CD8-positive, alpha-beta memory T cell (primary cell): ENCODE measurements at places on chromosomes 7 and 10.

DNA sequence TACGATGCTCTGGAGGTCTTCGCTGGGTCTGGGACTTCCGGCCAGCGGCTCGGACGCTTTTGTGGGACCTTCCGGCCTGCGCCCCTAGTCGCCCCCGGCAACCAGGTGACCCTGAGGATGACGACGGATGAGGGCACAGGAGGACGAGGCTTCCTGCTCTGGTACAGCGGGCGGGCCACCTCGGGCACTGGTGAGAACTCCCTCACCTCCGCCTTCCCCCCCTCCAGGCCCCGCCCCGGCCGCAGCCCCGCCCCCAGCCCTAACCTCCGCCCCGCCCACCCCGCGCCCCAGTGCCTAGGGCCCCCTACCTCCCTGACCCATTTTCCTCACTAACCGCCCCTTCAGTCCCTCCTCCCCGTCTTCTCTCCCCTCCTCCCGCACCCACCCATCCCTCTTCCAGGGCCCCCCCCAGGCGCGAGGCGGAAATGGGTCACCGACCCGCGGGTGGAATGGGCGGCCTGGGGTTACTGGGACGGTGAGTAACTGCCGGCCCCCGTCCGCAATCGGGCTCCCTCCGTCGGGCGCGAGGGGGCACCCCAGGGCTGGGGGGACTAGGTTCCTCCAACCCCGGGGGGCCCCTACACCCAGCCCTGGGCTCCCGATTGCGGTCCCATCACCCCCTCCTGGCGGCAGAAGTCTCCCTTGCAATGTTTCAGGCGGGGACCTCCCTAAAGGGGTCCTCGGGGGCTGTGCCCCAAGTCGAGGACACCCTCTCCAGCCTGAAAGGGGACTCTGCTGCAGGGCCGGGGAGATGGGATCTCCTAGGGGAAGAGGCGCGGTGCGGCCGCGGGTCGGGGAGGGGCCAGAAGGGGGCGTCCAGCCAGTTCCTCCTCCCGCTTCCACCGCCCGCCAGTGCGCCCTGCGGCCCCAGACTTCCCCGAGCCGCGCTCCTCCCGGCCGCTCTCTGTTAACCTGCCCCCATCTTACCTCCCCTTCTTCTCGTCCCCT is 2.1 kb downstream of the PCOLCE start:
- DNase-seq: peak; percentile 88

DNA sequence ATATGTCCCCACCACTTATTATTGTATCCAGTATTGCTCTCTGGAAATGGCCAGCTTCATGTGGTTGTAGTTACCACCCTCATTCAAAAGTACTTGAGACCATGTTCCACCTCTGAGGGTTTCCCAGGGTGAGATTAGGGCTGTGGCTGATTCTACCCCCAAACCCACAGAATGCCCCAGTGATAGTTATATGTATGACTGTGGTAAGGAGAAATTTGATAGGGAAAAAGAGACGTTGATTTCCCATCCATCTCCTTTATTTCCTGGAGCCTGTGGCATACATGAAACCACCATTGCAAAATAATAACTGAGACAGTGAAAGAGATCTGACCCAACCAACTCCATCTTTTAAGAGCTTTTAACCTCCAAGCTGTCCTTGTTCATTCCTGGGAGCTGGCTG is 25.2 kb downstream of the ARL5B start:
- DNase-seq: no peak

- DNase-seq: peak; percentile 48
Observed at GRCh38 chr10:60732807-60733516, 45.3 kb upstream of the CDK1 start.

DNA sequence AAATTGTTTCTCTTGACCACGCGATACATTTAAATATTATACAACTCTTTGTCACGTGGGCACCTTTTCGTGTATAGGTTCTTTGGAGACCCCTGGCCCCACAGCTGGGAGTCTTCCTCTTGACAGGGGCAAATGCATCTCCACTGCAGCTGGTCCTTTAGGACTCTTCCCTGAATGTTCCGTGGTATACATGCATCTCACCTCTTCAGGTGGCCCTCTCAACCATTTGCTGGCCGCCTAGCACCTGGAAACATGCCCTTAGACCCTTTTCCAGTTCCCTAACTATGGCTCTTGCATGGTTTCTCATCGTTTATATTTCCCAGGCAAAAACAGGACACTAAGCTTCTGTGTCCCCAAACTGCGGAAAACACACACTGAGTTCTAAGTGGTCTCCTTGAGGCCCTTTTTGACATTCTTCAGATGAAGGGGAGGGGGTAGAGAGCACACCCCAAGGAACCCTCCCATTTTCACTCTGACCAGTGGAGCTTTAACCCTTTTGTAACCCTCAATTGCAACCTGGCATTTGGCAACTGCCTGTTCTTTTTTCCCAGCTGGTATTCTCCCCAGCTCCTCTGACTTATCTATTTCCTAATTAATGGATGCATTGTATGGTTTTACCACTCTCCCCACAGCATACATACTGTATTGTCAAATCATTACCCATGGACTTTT is 20.6 kb downstream of the HNRNPA2B1 start:
- no peak for DNase-seq

DNA sequence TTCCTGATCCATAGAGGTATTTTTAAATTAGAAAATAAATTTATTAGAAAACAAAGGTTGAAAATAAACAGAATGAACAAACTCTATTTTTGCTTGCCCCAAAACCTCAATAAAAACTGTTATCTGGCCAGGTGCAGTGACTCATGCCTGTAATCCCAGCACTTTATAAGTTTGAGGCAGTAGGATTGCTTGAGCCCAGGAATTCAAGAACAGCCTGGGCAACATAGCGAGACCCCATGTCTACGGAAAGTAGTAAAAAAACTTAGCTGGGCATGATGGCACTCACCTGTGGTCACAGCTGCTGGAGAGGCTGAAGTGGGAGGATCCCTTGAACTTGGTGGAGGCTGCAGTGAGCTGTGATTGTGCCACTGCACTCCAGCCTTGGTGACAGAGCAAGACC is 10.3 kb downstream of the SLK start:
- no peak for DNase-seq

GRCh38 chr10:64277536-64277935 is 756.3 kb downstream of the REEP3 start:
- no peak for DNase-seq

- peak; percentile 41 for DNase-seq
Observed at GRCh38 chr10:86536294-86536861, 14.8 kb upstream of the WAPL start.

DNA sequence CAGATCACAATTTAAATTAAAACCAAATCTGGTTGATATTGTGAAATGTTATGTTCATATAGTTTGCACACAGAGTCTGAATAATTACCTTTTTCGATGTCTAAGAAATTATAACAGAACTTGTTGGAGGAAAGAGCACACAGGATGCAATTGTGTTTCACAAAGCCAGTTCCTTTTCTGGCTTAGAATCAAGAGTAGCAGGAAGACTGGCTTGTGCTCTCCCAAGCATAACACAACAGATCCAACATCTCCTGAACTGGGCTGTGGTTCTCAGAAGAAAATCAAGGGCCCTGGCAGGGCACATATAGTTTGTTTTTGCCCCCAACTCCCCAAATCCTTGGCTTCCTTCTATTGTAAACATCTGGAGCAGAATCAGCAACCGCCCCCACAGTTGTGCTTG is 62.7 kb downstream of the LRRC4 start:
- DNase-seq: no peak

- DNase-seq: no peak
Observed at GRCh38 chr7:42059275-42059674, 177.7 kb downstream of the GLI3 start.

GRCh38 chr10:95196046-95196445 is 2.0 kb downstream of the ACSM6 start:
- no peak for DNase-seq

GRCh38 chr10:45461034-45461433 is 87.0 kb downstream of the ALOX5 start:
- no peak for DNase-seq

GRCh38 chr7:111887734-111888133 is 318.5 kb downstream of the DOCK4 start:
- no peak for DNase-seq

DNA sequence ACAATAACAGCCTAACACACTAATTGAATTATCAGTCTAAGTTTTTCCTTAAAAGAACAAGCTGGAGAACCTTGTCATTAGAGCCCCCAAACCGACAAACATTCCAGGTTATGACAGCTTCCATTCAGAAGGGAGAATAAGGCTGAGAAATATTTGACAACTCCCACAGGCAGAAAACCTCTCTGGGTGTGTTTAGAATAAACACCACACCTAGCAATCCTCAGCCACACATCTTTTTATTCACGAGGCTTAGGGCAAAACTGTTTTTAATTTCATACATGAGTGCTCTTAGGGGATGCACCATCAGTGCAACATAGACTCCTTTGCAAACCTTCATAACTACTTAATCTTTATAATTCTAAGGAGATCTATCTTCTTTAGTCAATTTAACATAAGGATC is 24.2 kb downstream of the STN1 start:
- no peak for DNase-seq

GRCh38 chr7:125256446-125256845 is 326.8 kb upstream of the POT1 start:
- no peak for DNase-seq

- no peak for DNase-seq
Observed at GRCh38 chr7:100670074-100670473, 3.5 kb upstream of the GNB2 start.

- peak; percentile 40 for DNase-seq
Observed at GRCh38 chr10:43395571-43396060, 13.4 kb downstream of the HNRNPF start.

GRCh38 chr10:78859266-78859665 is 209.5 kb upstream of the ZMIZ1 start:
- no peak for DNase-seq

- DNase-seq: no peak
Observed at GRCh38 chr7:43454936-43455518, 127.9 kb upstream of the STK17A start.

GRCh38 chr10:84519235-84519634 is 190.8 kb downstream of the CCSER2 start:
- DNase-seq: no peak

DNA sequence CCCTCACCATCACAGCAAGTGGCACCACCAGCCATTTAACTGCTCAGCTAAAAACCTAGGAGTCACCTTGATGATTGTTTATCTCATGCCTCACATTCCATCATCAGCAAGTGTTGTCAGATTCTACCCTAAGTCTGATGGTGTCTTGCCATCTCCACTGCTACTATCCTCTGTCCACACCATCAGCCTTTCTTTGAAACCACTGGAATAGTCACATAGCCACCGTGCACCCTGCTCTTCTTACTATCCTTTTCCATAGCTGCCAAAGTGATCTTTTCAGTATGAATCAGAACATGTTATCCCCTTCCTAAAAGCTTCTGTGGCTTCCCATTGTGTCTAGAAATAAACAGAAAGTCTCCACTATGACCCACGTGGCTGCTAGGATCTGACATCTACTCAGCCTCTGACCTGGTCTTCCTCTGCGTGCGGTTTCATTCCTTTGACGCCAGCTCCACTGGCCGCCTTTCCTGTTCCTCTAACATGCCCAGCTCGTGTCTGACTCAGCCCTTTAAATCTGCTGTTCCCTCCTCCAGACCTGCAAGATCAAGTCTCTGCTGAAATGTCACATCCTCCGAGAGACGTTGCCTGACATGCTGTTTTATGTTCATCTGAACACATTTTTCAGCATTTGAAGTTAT is 16.5 kb upstream of the CHN2 start:
- DNase-seq: no peak

GRCh38 chr10:15222511-15222910 is 54.0 kb upstream of the NMT2 start:
- DNase-seq: no peak

DNA sequence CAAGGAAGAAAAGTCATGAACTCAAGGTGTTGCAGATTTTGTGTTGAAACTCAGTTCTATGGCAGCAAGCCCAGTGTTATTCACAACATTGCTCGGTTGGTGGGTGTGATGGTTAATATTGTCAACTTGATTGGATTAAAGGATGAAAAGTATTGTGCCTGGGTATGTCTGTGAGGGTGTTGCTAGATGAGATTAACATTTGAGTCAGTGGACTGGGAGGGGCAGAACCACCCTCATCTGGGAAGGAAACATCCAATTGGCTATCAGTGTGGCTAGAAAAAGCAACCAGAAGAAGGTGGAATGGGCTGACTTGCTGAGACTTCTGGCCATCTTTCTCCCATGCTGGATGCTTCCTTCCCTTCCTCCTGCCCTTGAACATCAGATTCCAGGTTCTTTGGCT is 353.2 kb downstream of the ADRA2A start:
- DNase-seq: no peak

DNA sequence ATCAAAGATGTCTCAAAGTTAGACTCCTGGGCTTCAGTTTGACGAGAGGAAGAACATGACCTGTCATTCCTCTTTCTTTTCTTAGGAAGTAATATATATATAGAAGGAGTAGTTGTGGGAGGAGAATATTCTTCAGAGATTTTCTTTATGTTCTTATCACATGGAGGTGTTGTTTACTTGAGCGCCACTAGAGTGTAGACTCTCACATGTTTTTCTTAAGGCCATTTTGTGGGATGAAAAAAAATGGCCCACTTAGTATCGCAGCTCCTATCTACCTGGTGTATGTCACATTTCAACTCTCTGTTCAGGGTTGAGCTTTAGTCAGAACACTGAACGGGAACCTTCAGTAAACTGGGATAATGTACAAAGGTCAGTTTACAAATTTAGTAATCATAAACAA is 645.2 kb downstream of the PHTF2 start:
- DNase-seq: no peak

GRCh38 chr10:31187182-31187581 is 131.8 kb upstream of the ZEB1 start:
- no peak for DNase-seq

- DNase-seq: no peak
Observed at GRCh38 chr10:60363187-60363586, 26.5 kb downstream of the ANK3 start.

- DNase-seq: no peak
Observed at GRCh38 chr7:80900583-80901576, 18.0 kb downstream of the SEMA3C start.

- no peak for DNase-seq
Observed at GRCh38 chr7:45402480-45403218, 171.5 kb upstream of the ADCY1 start.

GRCh38 chr10:58516119-58516518 is 3.4 kb downstream of the BICC1 start:
- no peak for DNase-seq

DNA sequence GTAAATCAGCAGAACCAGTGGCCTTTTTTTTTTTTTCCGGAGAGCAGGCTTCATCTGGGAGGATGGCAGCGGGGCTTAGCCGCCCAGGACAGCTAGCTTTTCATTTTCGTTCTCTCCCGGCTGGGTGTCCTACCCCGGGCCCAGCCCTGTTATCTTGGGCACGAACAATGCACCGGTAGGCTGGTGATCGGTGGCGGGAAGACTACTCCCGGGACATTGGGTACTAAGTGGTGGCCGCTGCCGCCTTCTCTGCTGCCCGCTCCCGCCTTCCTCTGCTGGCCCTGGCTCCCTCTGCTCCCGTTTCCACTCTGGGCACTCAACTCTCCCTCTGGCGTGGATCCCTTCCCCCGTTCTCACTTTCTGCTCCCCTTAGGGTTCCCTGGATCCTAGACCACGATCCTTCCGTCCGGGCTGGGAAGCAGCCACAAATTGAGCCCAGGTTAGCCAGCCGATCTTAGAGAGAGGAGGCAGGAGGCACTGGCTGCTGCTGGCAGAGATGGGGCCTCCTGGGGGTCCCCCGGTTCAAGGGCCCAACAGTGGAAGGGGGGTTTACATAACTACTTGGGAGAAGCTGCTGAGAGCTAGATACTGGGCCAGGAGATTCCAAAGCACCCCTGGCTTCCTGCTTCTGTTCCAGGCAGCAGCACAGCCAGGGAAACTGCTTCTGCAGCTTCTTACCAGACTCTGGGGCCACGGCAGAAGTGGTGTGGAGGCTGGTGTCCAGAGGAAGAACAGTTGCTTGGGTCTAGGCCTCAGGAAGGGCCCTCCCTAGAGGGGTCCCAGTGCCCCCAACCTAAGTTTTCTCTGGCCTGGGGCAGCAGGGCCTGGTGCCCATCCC is 1.8 kb downstream of the TLX1 start:
- no peak for DNase-seq
